ENCODE measurements at places on chromosomes 1 and 21.

- DNase-seq, result no peak
These were observed 24.3 kb downstream of the HEYL start for GRCh38 chr1:39615086-39615673.

- DNase-seq, result no peak
These were observed 21.7 kb upstream of the GRIK1 start for GRCh38 chr21:29961291-29962027.

GRCh38 chr1:53330819-53331218, 2.9 kb upstream of the LRP8 start:
- no peak for DNase-seq

DNA sequence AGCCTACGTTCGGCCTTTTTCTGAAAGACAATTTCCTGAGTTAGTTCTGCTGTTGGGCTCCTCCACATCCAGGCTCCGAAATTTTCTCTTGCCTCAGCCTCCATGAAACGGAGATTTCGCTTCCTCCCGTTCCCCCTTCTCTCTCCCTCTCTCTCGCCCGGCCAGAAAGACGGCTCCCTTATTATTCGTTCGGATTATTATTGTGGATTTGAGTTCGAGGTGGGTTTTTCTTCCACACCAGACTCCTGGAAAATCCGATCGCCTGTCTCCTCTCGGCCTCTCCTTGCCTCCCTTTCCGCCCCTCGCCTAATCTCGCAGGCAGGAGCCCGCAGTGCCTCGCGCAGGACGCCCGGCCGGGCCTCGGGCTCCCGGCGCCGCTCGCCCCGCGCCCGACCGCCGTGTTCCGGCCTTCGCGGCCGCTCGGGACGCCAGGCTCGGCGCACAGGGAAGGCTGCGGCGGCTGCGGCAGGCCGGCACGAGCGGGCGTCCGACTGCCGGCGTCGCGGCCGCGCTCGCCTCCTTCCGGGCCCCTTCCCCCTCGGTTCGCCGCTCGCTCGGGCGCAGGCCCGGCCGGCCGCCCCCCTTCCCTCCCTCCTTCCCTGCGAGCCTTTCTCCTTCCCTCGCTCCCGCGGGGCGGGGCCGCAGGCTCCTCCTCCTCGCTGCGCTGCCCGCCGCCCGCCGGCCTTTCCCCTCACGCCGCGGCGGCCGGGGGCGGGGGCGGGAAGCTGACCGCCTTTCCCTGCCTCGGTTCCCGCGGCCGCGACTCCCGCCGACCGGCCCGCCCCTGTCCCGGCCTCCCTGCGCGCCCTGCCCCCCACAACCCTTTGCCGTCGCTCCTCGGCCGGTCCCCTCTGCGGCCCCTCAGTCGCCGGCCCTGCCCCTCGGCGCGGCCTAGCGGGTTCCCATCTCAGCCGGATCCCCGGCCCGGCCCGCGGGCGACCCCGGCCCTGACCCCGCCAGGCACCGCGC, at the start of gene ARHGEF11:
ARHGEF11 (minus strand) TSS at position 493 of the 969 bp plus-strand sequence. CDS start 1,412 bp downstream, outside the sequence.
- DNase-seq, result peak; percentile 74

- no peak for DNase-seq
These were observed 84.1 kb downstream of the LYPLAL1 start for GRCh38 chr1:219257751-219258150.

- no peak for DNase-seq
These were observed 36.1 kb upstream of the TTC22 start for GRCh38 chr1:54837002-54837853.

DNA sequence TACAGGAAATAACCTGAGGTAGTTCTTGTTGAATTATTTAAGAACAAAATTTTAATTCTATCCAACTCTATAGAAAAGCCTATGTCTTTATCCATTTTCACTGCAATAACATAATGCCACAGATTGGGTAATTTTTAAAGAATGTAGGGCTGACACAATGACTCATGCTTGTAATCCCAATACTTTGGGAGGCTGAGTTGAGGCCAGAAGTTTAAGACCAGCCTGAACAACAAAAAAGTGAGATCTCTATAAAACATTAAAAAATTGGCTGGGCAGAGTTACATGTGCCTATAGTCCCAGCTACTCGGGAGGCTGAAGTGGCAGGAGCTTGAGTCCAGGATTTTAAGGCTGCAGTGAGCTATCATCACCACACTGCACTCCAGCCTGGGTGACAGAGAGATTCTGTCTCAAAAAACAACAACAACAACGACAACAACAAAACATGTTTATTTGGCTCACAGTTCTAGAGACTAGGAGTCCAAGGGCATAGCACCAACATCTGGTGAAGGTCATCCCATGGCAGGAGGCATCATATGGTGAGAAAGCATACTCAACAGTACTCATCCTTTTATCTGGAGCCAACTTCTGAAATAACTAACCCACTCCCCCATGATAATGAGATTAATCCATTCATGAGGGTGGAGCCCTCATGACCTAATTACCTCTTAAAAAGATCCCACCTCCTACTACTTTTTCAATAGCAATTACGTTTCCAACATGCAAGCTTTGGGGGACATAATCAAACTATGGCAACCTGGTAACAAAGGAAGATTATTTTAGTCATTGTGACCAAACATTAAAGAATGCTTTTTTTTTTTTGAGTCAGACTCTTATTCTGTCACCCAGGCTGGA, 59.6 kb downstream of the ABL2 start:
- peak; percentile 62 for DNase-seq

GRCh38 chr1:178885869-178886268, 15.0 kb upstream of the ANGPTL1 start:
- no peak for DNase-seq

DNA sequence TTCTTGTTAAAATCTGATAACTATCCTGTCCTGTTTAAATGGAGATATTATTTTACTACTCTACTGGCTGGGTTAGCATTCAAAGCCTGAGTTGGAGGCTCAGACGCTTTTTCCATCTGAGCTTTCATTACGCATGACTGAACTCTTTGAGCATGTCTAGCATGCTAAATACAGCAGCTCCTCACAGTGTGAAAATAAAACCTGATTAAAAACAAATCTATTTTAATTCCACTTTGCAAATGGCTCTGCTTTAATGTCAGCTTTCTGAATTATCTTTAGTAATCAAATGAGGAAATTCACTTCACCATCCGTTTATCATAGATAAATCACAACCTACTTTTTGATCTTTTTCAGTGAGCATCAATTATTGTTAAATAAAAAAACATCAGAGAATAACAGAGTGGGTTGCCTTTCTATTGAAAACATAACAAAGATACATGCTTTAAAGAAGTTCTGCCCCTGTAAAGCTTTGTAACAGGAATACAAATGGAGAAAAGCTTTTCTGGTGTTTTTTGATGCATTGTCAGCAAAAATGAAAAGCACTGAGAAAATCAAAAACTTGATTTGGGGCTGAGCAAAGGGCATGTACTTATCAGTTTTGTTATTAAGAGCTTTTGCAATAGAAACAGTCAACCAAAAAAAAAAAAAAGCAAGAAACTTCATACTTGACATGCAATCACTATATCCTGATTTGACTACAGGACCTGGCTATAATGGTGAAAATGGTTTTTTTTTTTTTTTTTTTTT, 3.5 kb upstream of the SPEN start:
- DNase-seq, result no peak

DNA sequence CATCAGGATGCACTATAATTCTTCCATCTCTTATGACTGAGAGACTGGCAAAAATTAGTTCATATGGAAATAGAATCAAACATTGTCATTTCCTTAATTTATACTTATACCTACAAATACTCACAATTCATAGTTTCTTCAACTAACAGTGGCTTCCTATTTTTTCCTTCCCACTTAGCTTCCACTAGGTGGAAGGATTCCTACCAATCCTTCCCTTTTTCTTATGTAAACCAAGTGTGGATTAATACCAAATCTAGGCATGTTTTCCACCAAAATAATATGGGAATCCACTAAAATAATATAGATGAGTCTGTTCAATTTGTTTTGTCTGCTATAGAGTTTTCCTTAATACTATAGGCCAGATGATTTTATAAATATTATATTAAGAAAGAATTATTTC, 1537.1 kb downstream of the PLA2G4A start:
- DNase-seq, result no peak

DNA sequence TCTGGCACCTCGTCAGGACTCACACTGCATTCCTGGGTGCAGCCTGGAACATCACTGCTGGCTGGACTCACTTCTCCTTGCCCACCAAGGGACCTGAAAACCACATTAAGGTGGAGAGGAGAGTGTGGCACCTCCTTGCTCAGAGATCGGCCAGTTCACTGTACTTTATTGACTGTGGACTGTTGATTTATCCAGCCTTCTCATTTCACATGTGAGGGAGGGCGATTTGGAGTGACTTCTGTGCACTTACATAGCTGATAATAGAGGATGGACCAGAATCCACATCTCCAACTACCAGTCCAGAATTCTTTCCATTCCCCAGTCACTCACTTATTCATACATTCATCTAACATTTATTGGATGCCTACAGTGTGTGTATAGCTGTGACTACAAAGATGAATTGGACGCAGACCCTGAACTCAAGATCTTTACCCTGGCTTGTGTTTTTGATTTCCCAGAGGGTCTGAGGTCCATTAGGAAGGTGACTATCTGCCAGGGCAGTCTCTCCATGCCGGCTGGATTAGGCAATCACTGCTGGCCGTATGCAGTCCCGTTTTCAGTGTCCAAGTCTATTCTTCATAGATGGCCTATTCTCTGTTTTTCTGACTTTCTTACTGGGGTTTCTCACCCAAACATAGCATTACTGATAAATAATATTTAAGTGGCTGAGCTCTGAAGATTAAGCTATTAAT, 233.5 kb upstream of the SGIP1 start:
- no peak for DNase-seq

DNA sequence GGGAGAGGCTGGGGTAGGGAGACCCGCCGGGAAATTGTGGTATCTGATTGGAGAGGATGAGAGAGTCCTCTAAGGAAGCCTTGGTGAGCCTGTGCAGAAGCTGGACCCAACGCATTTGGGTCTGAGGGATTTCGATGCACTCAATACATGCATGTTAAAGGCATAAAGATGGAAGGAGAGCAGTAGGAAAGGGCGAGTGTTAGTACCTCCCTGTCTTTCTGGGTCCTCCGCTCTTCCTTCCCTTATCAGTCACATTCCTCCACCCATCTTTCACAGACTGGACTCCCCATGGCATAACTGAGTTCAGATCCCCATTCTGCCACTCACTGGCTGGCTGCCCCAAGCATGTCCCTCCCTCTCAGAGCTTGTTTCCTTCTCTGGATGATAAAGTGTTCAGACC, 7.3 kb downstream of the RGS16 start:
- DNase-seq, result no peak

GRCh38 chr1:202186327-202186726, 7.3 kb upstream of the LGR6 start:
- DNase-seq, result no peak

DNA sequence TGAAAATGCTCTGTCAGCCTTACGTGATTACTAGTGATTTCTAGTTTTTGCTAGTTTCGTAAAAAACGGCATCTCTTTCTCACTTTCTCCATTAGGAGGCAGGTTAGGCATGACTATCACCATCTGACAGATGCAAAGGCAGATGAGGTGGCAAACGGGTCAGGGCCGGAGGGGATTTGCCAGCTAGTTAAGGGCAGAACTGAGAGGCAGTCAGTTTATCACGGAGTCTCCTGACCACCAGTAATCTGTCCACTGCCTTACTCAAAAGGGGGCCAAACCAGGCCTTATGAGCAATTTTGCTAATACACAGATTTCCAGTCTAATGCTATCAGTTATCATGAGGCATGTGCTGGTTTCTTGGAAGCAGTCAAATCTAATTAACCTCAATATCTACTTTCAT, 159.3 kb downstream of the TSEN15 start:
- DNase-seq, result no peak

GRCh38 chr1:201422436-201423030, 1.0 kb upstream of the TNNI1 start:
- DNase-seq, result no peak

DNA sequence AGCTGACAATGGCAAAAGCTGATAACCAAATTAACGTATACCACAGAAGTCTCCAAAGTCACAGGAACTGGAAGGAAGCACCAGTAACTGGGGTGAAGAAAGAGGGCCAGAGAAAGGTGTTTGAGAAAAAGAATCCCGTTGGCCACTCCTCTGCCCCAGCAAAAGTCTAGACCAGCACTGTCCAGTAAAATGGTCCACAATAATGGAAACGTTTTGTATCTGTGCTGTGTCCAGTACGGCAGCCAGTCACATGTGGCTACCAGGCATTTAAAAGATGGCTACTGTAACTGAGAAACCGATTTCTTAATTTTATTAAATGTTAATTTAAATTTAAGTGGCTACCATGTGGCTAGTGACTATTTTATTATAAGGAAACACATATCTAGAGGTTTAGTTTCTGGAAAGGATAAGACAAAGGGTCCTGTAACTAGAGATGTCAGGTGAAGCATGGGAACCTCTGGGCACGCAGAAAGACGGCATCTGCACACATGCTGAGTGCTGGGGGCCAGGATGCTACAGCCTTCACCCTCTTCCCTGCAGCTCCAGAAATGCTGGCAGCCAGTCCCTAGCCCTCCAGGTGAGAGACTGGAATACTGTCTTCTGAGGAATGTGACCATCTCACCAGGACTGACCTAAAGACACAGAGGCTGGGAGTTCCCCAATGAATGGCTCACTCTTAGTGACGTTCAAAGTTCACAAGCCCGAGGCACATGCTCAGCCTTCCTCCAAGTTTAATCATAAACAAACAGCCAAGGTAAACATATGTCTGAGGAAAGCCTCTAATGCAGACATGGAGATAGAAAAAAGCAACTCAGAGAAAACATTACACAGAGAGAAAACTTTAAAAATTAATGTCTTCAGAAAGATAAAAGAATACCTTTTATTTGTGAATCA, 50.7 kb downstream of the JAK1 start:
- peak; percentile 64 for DNase-seq

Measured in A172 (cell line).